OCI-LY7 (cell line): ENCODE measurements at places on chromosomes 7 and 10. TPM values are rescaled to one million over a fixed set of nuclear protein-coding genes. Genes with fewer than 3 reads are reported as not detected.

DNA sequence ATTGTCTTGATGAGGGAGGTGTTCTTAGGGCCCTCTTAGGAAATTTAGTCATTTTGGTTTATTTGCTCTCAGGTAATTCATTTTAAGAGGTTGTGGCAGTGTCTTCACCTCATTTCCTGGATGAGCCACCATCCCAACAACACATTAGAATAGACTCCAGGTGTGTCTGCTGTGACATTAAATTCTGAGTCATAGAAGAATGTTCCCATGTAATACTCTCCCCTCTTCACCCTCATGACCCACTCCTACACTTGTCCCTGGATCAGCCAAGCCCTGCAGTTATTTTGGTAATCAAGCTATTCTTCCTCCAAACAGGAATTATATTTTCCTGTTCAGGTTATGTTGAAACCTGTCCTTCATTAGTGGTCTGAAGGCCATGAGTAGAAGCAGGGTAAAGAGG is 944.1 kb downstream of the SORCS3 start:
- DNase-seq: no peak

DNA sequence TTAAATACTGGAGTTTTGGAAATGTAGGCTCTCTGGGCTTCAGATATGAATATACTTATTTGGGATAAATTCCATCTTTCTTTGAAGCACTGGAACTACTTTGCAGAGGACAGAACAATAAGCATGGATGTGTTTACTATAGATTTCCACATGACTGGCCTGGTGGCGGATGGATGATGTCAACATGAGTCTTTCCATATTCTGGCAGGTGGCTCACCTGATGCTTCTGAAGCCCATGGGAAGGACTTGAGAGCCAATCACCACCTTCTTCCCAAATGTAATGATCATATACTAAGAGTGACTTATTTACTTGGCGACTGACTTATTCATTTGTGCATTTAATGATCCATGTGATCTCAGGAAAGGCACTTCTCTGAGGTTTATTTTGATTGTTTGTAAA is 110.5 kb downstream of the FANK1 start:
- DNase-seq: no peak

GRCh38 chr10:60443346-60443745 is 53.7 kb upstream of the ANK3 start:
- no peak for DNase-seq

DNA sequence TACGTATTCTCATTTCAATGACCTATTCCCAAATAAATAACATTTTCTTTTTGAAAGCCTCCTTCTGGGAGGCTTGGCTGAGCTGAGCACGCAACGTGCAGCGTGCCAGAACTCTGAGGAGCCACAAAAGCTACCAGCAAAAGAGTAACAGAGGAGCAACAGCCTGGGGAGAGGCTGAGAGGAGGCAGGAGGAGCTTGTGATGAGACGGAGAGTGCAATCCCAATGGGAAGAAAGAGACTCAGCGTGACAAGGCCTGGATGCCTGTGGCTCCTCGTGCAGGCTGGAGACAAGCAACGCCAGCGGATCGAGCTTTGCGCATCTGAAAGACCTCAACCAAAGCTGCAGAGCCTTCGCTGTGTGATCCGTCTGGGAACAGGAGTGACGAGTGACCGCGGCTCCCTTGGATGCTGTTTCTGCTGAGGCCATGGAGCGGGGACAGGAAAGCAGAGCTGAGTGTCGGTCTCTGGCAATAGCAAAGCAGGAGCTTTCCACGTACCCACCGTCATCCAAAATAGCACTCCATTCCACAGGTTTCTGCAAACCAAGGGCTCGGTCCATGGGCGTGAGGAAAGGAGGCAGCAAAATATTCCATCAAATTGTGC is 171.7 kb upstream of the PFKP start:
- no peak for DNase-seq

DNA sequence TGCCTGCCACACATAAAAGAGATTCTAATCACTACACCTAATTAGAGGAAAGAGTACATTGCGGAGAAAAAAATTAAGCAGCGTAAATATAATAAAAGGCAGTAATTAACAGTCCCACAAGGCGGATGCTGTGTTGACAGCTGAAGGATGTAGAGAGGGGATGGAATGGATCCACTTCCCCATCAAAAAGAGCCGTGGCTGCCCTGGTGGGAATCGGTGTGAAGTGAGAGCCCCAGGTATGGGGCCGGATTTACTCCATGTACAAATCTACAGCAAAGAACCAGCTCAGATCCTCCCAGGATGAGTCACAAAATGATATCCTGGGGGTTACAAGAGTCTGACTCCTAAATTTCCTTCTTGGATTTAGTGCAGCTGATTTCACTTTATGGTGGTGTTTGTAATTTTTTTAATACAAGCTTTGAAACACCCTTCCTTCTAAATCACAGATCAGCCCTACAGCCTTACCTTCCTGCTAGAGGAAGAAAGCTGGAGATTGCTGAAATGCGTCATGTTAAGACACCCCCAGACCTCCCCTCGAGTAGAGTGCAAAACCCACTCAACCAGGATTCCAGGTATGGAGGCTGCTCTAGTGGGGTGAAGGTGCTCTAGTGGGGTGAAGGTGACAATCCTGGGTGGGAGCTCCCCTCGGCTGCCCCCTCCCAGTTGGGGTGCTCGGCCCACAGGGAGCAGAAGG is 398.4 kb downstream of the PLXNA4 start:
- no peak for DNase-seq

DNA sequence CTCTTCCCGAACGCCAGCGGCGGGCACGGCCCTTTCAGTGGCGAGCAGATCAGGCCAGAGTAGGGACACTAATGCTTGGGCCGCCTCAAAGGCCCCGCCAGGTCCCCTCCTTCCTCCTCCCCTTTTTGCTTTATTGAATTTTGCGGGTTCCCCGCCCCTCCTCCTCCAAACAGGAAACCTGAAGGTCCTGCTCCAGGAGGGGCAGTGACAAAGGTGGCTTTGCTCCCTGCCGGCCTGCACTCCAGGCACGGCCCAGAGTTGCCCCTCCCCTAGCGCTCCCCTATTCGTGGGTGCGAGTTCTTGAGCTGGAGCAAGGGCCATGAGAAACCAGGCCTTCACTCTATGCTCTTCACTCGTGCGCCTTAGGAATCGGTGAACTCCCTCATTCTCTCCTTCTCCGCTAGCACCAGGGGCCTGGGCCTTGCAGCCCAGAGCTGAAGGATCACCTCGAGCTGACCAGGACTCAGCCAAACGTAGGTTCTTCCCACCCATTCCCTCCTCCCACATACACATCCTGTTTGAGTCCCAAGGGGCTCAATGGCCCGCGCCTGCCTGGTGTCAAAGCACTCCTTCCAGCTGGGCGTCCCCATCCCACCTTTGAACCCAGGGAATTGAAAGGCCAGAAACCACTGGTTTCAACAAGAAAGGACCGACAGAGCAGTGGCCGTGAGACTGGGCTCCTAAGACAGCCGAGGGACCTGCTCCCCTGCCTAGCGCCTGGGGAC is 619 bp upstream of the HOXA6 start:
- DNase-seq: no peak

DNA sequence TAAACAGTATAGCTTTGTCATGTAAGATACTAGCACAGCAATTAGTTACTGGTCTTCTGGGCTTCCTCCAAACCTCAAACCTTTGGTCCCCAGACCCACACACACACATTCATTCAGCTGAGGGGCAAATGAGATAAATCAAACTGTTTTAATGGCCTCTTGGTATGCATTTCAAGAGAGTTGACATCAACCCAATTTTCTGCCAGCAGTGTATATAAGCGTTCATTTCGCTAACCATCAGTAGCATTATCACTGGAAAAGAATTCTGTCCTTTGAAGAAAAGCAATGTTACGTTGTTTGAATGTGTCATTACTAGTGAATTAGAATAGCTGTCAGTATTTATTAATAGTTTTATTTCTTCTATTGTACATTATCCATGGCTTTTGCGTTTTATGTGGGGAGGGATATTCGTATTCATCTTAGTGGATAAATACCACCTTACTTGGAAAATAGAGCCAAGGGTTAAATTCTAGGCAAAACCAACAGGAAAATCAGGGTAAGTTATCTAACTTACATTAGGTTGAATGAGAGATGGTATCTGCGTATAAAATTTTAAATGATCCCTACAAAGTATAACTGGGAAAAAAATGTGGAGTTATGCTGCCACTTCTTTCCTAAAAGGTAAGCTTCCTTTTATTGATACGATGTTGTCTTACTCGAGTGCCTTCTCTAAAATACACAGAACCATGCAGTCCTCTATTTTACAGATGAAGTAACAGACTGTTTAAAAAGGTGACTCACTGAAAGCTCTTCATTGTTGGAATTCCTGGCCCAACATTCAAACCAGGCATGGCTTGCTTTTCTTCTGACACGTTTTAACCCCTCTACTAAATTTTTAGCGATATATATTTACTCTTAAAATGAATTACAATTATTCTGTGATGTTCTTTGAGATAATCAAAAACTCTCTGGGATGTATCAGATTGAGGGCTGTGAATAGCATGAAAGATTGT is 2.0 kb upstream of the ZMYND11 start:
- DNase-seq: no peak

DNA sequence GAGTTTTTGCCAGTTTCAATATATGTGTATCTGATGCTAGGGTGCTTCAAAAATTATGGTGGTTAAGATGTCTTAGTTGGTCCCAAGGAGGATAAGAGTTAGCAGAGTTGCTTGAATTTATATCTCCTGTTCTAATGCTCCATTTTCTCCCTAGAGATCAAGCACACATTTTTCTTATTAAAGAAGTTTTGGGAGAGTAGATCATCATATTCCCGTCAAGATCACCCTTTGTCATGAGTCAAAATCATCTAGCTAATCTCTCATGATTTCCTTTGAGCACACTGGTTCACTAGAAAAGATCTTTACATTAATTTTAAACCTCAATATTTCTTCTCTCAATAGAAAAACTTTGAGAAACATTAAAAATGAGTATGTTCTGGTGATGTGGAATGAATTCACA is 429.9 kb upstream of the SEMA3A start:
- DNase-seq: no peak

DNA sequence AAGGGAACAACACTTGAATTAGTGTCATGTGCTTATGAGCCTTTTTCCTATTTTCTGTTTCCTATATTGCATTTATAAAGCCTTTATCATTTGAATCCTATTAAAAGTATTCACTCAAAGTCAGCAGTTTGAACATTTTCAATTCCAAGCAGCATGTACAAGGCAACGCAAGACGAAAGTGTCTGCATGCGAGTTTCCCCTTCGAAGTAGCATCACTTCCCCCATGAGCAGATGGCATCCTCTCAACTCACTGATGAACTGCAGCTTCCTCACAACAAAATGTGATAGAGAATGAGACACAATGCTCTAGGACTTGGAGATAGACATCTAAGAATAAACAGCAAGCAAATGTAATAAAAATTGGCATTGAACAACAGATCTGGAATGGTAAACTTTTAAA is 270.7 kb downstream of the PRPF18 start:
- DNase-seq: no peak

DNA sequence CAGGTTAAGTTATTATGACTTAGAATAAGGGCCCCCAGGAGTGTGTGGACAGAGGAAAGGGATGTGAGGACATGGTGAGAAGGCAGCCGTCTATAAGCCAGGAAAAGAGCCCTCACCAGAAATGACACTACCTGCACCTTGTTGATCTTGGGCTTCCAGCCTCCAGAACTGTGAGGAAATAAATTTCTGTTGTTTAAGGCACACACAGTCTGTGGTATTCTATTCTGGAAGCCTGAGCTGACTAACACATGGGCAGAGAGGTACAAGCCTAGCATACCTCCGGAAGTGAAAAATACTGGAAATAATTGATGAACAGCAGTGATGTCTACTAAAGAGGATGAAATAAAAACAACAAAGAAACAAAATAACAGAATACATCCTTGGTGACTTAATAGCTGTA is 46.1 kb upstream of the GRB10 start:
- DNase-seq: no peak

- no peak for DNase-seq
Observed at GRCh38 chr10:20247454-20247853, 431.2 kb downstream of the PLXDC2 start.

Gene AOC1
- not detected in 2 replicates for total RNA-seq

Gene SHH
- total RNA-seq: not detected in 2 replicates

Gene TMEM196
- not detected in 2 replicates for total RNA-seq
